ENCODE measurements at places on chromosomes 3 and 15.
A peak's percentile ranks its signal among the peaks of the same experiment; 100 is the strongest.

DNA sequence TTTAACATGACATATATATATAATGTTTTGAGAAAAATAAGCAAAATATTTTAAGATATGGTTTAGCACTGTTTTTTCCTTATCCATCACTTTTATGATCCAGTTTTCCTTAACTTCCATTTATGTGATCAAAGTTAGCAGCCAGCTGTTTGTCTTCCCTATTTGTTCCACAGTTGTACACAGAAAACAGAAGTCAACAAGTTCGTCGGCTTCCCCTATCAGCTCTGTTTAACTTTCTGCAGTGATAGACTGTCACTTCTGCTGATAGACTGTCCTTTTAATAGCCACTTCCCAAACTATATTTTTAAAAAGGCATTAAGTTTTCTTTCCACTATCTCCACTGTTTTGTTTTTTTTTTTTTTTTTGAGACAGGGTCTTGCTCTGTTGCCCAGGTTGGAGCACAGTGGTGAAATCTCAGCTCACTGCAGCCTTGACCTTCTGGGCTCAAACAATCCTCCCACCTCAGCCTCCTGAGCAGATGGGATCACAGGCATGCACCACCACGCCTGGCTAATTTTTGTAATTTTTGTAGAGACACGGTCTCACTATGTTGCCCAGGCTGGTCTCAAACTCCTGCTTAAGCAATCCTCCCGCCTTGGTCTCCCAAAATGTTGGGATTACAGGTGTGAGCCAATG is 7.2 kb downstream of the FSD2 start:
- ATAC-seq, result no peak

GRCh38 chr3:43364926-43365325 is 78.6 kb downstream of the SNRK start:
- no peak for ATAC-seq

DNA sequence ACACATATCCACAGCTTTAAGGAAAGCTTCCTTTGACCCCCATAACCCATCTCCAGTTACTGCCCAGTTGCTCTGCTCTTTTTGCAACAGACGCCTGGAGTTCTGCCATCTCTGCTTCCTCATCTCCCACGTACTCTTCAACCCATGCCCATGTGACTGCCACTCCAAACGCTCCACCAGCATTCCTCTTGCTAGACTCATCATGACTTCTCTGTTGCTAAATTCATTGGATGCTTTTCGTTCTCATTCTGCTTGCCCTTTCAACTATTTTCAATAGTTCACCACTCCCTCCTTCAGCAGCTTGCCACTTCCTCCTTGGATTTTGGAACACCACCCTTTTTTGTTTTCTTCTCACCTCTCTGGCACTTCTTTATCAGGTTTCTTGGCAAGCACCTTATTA is 2.7 kb upstream of the KNSTRN start:
- no peak for ATAC-seq

DNA sequence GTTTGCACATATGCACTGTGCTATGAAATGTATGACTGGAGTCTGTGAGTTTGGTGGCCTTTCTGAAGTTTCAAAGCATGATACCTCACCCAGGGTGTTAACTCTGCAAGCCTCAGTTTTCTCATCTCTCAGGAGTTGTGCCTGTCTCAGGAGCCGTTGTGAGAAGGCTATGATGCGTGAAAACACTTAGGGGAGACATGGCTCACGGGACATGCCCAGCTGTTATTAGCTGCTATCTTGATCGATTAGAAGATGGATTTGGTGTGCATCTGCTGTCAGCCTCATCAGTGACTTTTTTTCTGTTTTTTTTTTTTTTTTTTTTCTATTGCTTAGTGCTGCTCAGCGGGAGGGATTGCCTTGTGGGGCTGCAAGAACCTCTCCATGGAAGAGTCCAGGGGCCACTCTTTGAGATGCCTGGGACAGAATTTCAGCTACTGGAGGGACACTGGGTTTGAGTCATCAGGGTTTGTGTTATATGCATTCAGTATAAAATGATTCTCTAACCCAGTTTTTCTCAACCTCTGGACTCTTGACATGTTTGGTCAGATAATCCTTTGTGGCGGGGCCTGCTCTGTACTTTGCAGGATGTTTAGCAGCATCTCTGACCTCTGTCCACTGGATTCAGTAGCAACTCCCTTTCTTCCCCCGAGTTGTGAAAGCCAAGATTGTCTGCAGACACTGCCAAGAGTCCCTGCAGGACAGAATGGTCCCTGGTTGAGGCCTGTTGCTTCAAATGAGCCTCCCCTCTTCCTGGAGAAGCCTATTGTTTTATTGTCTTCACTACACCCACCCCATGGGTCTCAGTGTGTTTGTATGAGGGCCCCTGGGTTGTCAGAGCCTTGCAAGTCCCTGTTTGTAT is 181.4 kb downstream of the CACNA2D3 start:
- no peak for ATAC-seq

DNA sequence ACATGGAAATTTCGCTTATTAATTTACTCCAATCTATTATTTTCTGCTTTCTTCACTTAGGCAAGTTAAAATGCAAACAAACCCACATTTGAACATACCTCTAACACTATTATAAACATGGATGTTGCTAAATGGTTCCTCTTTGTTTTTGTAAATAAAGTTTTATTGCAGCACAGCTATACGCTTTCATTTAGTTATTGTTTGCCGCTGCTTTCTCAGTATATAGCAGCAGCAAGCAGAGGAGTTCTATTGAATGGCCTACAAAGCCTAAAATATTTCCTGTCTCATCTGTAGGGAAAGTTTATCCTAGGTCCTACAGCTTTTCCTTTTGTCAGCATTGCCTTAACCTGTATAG is 7.9 kb upstream of the CHD2 start:
- no peak for ATAC-seq

GRCh38 chr3:113712129-113712528 is 15.7 kb upstream of the USF3 start:
- ATAC-seq, result no peak

DNA sequence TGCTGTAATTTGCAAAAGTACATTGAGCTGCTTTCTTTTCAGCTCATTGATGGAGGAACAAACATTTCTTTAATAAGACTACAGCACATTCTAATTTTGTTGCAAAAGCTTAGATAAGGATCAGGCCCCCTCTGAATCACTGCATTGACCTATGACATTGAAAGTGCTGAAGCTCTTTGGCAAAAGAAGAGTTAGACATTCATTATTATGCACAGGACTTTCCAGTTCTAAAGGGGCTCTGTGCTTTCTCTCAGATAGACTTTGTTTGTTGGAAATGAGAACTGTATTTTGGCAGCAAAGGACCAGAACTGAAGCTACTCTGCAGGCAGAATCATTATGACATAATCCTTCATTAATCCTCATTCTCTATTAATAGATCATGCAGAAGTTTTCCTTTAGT is 252.9 kb upstream of the SOX2 start:
- ATAC-seq, result peak; percentile 41

- ATAC-seq, result no peak
Observed at GRCh38 chr15:64566629-64567427, 106.5 kb downstream of the ZNF609 start.

DNA sequence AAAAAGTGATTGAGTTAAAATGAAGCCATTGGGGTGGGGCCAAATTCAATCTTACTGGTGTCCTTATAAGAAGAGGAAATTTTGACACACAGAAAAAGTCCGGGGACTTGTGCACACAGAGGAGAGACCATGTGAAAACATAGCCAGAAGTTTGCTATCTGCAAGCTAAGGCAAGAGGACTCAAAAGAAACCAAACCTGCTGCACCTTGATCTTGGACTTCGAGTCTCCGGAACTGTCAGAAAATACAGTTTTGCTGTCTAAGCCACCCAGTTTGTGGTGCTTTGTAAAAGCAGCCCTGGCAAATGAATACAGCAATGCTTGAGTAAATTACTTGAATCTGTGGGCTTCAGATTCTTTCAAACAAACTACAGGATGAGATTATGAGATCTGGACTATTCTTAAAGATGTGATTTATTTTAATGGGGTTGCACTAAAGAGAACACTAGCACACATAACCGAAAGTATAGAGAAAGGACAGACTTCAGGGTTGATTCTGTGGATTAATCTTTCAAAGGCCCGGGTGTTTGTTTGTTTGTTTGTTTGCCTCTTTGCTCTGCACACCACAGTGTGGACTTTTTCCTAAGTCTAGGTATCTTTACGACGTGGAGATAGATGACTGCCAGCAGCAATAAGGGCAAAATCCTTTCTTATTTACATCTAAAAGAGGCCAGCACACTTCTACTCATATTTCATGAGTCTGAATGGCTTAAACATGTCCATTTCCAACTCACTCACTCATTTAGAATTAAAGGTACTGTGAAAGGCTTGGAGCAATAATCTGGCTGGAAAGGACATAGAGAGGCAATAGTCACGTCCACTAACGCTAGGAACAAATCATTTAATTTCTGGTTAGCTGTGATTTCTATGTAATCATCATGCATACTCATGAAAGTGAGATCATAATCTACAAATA is 53.9 kb upstream of the SSR3 start:
- ATAC-seq, result no peak

GRCh38 chr15:20294651-20295237 is 246.9 kb downstream of the GOLGA6L6 start:
- no peak for ATAC-seq

DNA sequence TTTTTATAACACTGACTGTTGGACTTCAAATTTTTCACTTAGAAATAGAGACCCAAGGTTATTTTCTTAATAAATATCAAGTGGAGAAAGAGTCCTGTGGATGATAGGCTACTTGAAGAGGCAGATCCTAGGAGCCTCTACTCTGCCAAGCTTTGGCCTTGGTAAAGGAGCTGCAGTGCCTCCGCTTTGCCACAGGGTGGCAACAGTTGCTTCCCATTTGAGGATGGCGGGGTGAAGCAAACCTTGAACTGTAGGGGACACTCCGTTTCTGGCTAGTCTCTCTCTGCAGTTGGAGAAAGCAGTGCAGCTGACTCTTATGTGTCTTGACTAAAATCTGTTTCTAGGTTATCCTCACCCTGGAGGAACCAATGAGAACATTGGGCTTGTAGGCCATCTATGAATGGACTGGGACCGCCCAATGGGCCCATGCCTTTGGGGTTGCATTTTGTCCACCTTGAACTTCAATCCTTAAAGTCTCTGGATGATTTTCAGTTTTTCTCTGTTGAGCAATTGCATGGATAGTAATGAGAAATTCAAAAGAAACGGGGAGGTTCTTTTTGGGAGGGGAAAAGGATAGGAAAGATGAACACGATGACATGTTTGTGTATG is 9.8 kb downstream of the SCG5 start:
- ATAC-seq, result peak; percentile 70

DNA sequence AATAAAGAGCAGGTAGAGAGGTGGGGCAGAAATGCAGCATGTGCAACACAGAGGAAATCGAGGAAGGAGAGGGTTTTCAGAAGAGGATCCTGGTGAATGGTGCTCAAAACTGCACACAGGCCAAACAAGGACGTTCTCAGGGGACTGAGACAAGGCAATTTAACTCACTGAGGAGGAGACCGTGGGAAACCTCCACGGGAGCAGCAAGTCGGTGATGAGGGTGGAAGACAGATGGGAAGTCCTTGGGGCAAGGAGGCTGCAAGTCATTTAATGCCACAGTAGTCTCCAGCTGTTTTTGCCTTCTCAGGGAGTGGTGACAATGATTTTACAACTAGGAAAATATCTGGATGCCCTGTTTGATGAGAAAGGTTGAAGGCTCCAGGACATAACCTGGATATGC is 11.5 kb upstream of the PDIA5 start:
- ATAC-seq, result no peak
